ENCODE measurements at places on chromosomes 12 and 14.

GRCh38 chr12:25241167-25242020 is 9.3 kb downstream of the KRAS start:
- DNase-seq, result no peak

DNA sequence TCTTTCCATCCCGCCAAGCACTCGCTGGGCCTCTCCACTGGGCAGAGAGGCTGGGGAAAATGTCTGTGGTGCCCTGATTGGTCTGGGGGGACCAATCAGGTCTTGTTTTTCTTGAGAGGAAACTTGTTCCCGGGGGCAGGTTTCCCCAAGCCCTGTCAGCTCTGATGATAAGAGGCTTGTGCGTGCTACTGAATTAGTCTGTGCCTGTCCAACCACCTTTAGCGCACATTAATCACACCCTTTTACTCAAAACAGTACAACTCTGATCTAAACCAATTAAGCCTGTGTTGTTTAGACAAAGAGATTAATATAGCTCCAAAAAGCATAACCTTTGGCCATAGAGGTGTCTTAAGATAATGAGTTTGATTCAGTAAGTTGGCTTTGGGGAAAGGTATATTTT is 580.4 kb downstream of the VRK1 start:
- DNase-seq, result no peak

DNA sequence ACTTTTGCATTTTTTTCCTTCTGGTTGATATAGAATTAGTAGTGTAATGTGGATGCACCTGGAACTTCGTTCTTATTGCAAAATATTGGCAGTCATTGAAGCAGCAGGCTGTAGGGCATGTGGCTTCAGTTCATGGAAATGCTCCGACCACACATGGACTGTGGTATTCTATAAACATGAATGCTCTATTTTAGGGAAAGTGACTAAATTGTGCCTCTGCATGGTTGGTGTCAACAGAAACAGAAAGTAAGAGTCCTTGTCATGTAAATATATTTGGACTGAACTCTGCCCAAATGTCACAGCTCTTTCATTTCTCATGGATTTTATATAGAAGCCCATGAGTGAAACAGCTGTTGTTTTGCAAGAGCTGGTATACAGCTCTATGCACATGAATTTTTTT is 917.0 kb downstream of the LRFN5 start:
- DNase-seq, result no peak

DNA sequence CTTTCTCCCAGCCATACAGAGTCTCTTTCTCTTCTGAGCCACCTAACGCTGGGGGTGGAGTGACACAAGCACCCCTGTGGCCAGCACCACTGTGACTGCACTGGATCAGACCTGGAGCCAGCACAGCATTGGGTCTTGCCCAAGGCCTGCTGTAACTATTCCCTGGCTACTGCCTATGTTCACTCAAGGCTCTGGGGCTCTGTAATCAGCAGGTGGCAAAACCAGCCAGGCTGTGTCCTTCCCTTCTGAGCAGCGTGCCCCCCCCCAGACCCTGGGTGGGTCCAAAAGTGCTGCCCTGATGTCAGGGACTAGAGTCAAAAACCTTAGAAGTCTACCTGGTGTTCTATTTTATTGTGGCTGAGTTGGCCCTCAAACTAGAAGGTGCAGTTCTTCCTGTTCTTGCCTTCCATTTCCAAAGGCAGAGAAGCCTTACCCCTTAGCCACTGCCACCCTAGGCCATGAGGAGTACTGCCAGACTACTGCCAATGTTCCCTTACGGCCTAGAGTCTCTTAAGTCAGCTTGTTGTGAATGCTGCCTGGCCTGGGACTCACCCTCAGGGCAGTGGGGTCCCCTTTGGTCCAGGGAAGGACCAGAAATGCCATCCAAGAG is 49.9 kb downstream of the PELI2 start:
- no peak for DNase-seq

DNA sequence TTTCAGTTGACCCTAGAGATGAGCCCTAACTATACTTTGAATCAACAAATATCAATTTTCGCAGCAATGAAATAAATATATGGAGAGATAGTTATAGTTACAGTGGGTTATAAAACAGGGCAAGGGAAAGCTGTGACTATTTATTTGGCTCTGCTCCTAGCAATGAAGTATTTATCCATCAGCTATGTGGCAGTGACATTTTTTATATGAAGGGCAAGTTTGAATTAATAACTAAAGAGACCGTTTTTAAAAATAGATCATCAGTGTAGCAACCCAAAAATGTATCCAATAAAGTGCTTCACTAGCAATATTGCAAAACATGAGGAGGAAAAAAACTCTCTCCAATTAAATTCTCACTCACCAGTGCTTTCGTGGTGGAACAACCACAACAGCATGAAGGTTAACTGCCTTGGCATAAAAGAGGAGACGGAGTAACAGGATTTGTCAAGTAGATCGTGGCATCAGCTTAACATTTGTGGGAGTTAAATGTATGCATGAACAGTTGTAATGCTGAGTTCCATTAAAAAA is 58.1 kb upstream of the NUDT4 start:
- no peak for DNase-seq

GRCh38 chr12:101920906-101921305 is 43.5 kb downstream of the DRAM1 start:
- DNase-seq, result no peak

GRCh38 chr14:76065519-76065918 is 80.0 kb downstream of the IFT43 start:
- no peak for DNase-seq

GRCh38 chr12:81792666-81793065 is 33.5 kb upstream of the PPFIA2 start:
- no peak for DNase-seq

Measured in activated CD4-positive, CD25-positive, alpha-beta regulatory T cell (primary cell).